Activated T-helper 1 cell treated with Interleukin-2 at 50 U/mL for 16 hours (primary cell): ENCODE measurements at places on chromosomes 6 and 20.

- no peak for DNase-seq
Measured at GRCh38 chr6:44662461-44663121, 275.1 kb downstream of the CDC5L start.

DNA sequence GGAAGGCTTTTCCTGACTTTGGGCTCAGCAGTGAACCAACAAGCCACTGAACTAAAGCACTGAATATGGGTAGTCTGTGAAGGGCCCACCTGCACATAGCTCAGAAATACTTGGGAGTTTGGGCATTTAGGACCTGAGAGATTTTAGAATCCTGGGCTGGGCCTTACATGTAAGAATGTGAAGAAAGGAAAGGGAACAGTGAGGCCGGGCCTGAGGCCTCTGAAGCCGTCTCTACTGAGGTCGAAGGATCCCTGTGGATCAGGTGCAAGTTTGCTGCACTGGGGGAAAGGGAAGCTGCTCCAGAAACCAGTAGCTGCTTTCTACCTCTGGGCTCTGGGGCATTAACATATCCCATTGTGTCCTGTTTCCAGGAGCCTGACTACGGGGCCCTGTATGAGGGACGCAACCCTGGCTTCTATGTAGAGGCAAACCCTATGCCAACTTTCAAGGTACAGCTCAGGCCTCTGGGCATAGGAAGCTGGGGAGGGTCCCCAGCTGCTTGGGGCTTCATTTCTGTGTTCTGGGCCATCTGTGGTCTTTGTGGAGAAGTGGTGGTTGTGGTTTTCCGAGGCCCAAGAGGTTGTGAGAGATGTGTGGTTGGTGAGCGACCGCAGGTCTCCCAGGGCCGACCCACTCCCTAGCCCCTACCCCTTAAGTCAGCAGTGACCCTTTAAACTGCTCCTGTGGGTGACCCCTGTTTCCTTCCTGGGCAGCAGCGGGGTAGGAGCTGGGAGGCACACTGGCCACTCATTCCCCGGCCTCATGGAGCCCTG, 30.3 kb downstream of the PLCG1 start:
- DNase-seq, result no peak

- no peak for DNase-seq
Measured at GRCh38 chr6:75217193-75217592, 11.3 kb upstream of the COL12A1 start.

DNA sequence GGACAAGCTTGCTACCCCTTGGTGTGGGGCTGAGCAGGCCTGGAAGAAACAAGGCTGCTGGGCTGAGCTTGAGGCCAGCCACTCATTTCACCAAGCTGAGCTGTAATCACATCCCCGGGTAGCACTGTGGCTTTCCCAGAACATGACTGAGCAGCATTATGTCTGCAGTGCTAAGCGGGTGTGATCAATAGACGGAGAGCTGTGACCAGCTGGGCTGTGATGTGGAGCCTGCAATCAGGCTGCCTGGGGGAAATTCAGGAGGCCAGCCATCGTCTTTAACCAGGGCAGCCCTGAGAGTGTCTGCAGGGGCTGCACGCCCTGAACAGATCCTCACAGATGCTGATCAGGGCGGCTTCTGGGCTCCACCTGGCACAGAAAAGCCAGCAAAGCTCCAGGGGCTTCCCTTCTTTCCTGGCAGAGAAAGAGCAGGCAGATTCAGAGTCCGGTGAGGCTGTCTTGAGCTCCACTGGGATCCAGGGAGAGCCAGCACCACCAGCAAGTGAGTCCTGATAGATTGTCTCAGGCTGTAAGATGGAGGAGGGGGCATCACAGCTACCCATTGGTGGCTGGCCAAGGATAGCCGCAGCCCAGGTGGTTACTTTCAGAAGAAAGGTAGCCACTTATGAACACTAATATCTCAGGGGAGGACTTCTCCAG, 165.9 kb downstream of the NRN1 start:
- DNase-seq, result no peak

DNA sequence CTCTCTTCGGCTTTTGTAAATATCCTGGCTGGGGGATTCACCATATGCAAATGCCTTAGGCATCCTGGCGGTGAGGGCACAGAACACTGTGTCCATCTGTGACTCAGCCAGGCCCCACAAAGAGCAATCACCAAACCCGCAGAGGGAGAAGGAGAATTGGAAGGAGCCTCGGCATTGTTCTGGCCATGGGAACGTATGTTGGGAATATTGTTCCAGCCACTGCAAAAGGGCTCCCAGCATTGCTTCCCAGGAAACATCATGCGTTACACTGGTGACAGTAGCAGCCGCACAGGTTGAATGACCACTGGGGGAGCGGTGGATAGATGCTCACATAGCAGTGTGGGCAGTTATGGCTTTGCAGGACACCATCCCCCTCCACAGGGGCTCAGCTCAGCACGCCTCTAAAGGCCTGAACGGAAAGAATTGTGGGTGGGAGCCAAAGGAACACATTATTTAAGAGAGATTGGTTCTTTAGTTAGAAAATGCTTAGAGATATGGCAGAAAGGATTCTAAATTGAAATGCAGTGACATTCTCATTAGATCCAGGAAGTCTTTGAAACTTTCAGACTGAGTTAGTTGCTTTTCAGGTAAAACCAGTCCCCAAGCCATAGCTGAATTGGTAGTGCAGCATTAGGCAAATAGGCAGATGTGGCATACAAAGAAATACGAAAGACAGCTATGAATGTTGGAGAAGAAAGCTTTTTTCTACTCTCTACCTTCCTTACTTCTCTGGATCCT, 104.3 kb downstream of the RNF144B start:
- no peak for DNase-seq

DNA sequence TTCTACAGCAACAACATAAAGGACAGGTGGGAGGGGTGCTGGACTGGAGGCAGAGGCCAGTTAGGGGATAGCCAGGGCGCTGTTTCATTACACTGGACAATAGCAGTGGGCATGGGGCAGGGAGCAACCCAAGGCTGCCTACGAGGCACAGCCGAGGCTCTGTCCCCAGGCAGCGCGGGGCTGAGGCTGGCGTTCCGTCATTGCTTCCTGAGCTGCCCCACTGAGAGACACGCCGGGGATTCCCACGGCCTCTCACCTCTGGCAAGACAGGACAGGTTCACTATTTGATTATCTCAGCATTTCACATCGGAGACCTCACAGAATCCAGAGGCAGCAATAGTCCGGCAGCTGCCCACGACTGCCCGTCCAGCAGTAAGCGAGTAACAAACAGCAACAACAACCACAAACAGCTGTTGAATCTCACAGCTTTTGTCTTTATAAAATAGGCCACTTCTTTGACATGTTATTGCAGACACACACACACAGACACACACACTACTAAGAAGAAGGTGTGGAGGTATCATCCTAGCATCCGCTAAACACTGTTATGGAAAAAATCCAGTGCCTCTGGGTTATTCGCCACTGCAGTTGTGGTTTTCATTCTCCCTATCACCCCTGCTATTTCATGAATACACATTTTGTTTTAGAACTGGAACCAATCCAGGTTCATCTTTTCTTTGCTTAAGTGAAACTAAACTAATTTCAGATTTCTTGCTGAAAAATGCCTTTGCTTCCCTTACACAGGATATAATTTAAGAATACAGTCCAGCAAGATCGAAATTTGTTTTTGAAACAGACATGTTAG, 19.5 kb downstream of the KIF25 start:
- no peak for DNase-seq

DNA sequence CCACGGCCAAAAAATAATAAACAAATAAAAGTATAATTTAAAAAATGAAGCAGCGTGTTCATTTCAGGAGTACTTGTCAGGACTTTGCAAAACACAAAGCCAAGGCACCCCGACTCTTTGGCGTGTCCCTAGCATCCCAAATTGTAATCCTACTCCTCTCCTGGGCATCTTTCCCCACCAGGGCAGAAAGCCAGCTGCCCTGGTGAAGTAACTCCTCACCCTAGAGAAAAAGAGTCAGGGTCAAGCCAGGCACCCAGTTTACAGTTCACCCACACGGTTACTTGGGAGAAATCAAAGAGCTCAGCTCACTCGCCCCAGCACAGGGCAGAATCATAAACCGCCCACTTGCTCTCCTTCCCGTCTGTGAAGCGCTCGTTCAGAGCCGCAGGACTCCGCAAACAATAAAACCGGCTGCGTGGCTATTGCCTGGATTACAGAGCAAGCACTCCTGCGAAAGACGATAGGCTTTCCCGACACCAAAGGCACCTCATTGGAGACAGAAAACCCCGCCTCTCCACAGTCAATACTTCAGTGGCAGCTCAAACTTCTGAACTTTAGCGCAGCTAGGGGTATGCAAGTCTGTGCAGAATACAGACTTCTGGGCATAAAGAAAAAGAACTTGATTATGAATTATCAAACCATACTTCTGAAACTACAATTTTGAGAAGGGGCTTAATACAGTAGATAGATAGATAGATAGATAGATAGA, 73.0 kb upstream of the NHSL1 start:
- DNase-seq, result no peak

GRCh38 chr6:54601600-54602300, 244.8 kb upstream of the FAM83B start:
- DNase-seq, result no peak

- DNase-seq, result no peak
Measured at GRCh38 chr6:2990248-2990931, 9.3 kb upstream of the NQO2 start.

GRCh38 chr6:116280161-116280932, 617 bp upstream of the TSPYL1 start:
- DNase-seq, result no peak

GRCh38 chr6:107821591-107821990, 2.5 kb downstream of the SCML4 start:
- DNase-seq, result no peak

DNA sequence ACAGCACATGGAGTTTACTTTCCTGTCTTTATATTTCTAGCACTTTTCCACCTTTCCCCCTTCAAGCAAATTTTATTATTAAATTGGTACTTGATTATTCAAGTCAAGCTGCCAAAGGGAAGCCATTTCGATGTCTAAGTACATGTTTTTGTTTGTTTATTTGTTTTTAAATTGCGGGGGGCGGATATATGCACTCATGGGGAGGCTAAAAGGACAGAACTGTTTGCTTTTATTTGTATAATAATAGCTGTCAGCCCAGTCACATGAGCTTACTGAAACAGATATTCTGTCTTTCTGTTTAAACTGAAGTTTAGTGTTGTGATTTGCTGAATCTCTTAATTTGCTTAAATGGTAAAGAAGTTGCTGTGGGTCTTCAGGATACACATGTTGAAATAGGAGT, 49.6 kb upstream of the PLCG1 start:
- DNase-seq, result no peak

DNA sequence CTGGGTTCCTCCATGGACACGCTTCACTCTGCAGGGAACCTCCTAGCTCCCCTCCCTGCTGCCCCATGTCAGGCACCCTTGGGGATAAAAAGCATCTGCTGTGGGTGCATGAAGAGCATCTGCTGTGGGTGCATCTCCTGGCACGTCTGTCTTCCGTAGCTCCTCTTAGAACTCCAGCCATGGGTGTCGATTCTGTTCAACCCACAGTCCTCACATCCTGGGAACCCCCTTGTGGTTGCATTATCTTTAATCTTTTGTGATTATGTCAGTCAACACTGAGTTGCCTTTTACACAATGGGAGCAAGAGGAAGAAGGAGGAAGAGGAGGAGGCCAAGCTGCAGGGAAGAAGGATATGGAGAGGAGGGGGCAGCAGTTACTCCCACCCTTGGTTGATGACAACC, 24.1 kb upstream of the CCR6 start:
- DNase-seq, result no peak
